ENCODE measurements at places on chromosomes 5 and 9.
A peak's percentile ranks its signal among the peaks of the same experiment; 100 is the strongest.

DNA sequence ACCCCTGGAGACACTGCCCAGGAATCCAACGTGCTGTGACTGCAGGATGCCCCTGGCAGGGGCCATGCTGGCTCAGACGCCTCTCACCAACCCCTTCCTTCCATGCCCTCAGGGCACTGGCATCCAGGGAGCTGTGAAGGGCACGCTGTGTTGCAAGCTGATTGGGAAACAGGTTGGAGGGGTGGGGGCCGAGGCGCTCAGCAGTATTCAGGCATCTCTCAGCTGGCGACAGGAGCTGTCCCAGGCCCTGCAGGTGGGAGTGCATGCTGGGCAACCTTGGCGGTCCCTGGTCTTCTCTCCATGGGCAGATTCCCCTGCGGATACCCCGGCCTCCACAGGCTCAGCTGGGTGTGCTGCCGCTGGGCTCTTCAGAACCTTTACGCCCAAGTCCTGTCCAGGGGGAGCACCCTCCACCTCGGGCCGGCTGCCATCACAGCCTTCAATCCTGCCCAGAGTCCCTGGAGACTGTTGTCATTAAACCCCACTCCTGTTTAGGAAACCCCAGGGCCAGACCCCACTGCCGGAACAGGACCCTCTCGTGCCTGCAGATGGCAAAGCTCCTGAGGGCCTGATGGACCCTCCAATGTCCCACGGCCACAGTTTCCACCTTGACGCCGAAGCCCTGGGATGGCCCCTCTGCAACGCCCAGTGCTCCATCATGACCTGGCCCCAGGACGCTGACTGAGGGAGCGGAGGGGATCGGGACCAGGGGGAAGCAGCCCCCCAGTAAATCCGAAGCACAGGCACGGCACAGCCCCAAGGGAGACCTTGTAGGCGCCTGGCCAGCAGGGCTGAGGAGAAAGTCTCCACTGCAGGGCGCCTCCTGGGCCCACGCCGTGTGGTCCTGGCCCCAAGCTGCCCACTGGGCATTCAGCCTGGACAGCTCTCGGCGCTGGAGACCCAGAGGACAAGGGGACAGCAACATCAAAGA lies 9.3 kb downstream of the TPPP start:
- DNase-seq, result no peak

GRCh38 chr5:115456056-115456455 lies 88.5 kb downstream of the FEM1C start:
- DNase-seq, result no peak

GRCh38 chr5:148970876-148971275 lies 92.0 kb downstream of the SH3TC2 start:
- DNase-seq, result no peak

DNA sequence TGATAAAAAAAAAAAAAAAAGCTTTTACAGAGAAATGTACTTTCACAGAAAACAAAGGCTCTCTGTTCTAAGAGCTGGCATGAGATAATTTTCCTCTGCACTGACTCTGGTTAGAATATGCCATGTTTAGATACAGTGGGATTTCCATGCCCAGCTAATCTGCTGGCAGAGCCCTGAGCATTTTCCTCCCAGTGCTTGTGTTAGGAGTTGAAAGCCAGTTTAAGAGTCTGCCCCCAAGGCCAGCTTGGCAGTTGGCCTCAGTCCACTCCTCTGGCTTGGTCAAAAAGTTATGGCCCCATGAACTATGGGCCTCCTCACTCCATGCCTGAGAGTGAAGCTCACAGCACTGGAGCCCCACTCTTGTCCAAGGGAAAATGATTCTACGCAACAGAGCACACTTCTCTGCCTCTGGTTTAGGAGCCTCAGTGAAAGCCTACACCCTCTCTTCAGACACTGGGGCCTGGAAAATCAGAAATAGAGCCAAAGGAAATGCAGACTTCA lies 21.9 kb downstream of the MOCS2 start:
- DNase-seq, result no peak

DNA sequence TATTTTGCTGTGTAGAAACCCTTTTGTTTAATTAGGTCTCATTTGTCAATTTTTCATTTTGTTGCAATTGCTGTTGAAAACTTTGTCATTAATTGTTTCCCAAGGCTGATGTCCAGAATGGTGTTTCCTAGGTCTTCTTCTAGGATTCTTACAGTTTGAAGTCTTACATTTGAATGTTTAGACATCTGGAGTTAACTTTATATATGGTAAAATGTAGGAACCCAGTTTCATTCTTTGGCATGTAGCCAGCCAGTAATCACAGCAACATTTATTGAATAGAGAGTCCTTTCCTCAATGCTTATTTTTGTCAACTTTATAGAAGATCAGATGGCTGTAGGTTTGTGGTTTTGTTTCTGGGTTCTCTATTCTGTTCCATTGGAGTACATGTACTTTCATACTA lies 1290.8 kb upstream of the CDH9 start:
- DNase-seq, result no peak

DNA sequence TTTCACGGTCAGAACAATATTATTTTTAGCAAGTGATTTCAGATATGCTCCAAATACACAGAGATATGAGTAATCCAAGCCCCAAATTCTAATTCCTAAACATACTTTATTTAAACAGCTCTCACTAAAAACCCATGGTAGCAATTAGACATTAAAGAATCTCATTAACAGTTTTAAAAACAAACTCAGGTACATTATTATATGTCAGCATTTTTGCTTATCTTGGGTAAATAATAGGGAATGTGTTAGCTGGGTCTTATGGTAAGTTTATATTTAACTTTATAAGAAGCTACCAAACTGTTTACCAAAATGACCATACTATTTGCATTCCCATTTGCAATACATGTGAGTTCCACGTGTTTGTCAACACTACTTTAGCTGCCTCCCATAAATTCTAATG lies 511.1 kb downstream of the HTR1A start:
- no peak for DNase-seq

DNA sequence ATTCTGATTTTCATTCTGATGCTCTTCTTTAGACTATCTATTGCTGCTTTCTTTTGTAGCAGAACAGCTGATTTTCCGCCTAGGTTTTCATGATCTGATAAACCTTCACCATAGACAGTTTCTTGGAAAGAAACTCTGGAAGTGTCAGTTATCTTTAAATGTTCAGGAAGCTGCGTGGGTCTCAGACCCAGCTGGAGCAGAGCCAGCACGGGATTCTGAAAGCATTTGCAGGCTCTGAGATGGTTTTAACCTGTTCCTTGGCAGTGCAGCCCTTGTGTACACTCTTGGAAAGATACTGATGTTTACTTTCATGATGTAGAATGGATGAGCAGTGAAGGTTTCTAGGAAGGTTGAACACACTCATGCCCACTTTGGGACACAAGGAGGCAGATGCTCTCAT lies 178.0 kb upstream of the DMRT1 start:
- no peak for DNase-seq

DNA sequence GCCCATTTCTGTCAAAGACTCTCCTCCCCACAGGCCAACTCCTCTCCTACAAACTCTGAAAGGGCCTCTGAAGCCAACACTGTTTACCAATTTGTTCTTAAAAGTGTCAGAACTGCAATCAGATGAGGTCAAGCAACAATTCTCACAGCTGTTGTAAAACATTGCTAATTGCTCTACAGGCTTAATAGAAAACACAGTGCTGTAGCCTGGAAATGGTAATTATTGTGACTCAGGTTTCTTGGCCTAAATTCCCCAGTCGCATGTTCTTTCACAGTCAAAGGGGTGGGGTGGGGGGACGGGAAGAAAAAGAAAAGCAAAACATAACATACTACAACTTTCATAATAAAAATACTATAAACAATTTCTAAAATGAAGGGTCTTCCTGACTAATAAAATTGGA lies 343.2 kb downstream of the DMAC1 start:
- no peak for DNase-seq

- DNase-seq, result no peak
Observed at GRCh38 chr5:115355767-115356381, 59.4 kb upstream of the CCDC112 start.

DNA sequence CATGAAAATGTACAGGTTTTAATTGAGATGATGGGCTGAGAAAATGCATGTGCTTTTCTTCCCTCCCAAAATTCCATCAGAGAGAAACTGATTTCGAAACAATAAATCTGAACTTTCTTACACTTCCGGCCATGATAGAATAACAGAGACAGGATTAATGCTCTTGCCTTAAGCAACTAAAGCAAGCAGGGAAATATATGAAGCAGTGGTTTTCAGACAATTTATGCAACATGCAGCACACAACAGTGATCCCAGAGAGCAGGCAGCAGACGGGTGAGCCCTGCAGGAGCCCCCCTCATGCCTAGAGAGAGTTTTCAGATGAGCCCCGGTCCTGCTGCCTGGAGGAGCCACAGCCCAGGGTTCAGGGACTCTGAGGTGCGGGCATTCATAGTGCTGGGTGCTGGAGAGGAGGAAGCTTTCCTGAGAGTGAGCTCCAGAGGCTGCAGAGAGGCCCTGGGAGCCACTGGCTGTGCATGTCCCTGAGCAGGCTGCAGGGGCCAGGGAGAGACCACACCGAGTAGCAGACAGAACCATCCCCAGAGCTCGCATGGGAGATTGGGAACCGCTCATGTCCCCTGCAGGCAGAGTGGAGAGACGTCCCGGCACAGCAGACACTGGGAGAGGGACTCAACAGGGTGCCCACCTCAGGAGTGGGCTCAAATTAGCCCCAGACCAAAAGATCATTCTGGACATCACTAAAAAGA lies 143.5 kb downstream of the OLFM1 start:
- no peak for DNase-seq

- DNase-seq, result peak; percentile 97
Observed at GRCh38 chr5:137470111-137470920, 28.8 kb downstream of the SPOCK1 start.

DNA sequence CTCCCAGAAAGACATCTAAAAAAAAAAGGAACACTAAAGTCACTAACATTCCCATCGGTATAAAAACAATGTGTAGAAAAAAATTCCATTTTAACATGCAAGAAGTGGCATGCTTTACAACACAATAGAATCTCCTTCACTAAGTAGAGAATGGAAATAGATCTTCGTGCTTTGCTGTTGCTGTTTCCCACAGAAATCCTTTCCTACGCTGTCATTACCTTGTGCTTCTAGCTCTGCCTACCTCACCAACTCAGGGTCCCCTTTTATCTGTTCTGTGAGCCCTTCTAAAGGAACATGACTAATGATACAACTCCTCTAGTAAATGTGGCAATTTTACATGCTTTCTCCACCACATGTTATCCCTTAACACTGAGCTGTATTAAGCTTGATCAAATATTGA lies 202.9 kb downstream of the MCTP1 start:
- DNase-seq, result no peak

DNA sequence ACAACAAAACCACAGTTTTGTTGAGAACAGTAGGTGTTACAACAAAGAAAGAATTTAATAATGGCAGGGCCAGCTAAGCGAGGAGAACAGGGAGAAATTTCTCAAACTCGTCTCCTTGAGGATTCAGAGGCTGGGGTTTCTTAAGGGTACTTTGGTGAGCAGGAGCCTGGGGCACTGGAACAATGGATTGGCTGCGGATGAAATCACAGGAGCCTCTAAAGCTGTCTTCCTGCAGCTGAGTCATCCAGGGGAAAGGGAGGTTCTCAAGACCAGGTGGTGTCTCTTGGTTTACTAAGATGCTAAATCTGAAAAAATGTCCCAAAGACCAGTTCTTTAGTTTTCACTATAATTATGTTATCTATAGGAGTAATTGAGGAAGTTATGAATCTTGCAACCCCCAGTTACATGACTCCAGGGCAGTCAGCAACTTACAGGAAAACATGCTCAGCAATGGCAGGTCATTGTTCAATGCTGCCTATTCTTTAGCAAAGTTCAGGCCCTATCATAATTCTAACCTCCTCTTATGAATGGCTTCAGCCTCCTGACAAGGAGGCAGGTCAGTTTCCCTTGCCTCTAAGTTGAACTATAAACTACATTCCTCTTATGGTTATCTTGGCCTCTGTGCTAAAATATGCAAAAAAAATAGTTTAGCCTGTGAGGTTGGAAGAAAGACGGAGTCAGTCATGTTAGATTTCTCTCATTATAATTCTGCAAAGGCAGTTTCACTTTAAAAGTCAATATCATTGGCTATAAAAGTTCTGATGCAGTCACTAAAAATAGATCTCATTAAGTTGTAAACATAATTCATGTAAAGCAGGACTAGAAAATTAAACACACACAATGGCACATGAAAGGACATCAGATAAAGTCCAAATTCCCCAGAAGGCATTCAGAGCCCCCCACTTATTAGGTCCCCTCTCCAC lies 63.3 kb upstream of the CKS2 start:
- DNase-seq, result no peak

- peak; percentile 81 for DNase-seq
Observed at GRCh38 chr5:124402144-124402581, 344.3 kb downstream of the ZNF608 start.

DNA sequence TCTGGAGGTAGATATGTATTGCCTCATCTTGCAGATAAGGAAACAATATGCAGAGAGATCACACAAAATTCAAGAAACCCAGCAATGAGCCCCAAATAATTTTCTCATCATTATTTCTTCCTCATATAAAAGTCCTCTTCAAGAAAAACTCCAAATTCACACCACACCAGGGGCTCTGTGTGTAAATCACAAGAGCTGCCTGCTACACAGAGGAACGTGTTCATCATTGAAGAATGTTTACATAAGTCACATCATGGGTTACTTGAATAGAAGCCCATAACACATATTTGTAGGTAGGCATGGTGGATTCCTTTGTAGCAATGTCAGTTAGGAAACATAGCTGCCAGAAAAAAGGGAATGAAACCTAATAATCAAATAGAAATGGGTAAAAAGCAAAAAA lies 308.1 kb upstream of the TLE4 start:
- DNase-seq, result peak; percentile 56

GRCh38 chr9:89848060-89849040 lies 243.5 kb downstream of the GADD45G start:
- no peak for DNase-seq

GRCh38 chr9:105355781-105356180 lies 92.1 kb upstream of the FSD1L start:
- DNase-seq, result peak; percentile 47

DNA sequence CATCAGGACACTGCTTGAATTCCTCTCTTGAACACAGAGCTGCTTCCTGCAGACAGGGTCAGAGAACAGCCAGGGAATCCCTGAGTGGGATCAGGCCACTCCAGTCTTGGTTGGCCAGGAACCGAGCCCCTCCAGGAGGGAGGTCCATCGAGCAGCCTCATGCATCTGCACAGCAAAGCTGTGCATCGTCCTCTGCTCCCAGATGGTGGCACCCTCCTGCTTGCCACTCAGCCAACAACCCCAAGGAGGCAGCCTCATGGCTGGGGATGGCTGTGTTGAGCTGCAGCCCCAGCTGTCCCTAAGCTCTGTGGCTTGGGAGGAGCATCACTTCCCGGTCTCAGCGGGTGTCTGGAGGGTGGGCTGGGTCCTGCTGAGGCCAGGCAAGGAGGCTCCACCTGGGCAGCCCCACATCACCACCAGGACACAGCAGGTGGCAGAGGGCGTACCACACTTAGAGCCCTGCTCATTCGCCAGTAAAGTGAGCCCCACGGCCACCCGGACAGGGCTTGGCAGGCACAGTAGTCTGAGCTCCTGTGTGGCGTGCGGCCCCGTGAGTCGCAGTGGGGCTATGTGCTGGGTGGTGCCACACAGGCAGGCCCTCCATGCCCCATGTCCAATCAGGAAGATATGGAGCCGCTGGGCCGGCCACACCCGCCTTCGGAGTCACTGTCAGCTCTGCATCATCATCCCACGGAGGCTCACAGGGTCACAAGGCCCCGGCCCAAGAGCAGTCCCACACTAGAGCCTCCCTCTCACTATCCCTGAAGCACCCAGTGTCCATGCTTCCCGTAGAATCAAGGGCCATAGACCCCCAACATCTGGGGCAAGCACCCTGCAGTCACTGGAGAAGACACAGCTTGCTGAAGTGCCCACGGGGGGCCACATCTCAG lies 11.9 kb downstream of the LPCAT1 start:
- peak; percentile 80 for DNase-seq

- no peak for DNase-seq
Observed at GRCh38 chr9:89468281-89468960, 29.5 kb downstream of the SEMA4D start.

All from RCC 7860 (cell line).